ENCODE measurements at places on chromosomes 13 and 19. TPM values are rescaled to one million over a fixed set of nuclear protein-coding genes. Genes with fewer than 3 reads are reported as not detected.

Gene C19orf73
- 1.4 TPM for total RNA-seq

- no peak for DNase-seq
These were observed 37.9 kb upstream of the UBL3 start for GRCh38 chr13:29888306-29888705.

DNA sequence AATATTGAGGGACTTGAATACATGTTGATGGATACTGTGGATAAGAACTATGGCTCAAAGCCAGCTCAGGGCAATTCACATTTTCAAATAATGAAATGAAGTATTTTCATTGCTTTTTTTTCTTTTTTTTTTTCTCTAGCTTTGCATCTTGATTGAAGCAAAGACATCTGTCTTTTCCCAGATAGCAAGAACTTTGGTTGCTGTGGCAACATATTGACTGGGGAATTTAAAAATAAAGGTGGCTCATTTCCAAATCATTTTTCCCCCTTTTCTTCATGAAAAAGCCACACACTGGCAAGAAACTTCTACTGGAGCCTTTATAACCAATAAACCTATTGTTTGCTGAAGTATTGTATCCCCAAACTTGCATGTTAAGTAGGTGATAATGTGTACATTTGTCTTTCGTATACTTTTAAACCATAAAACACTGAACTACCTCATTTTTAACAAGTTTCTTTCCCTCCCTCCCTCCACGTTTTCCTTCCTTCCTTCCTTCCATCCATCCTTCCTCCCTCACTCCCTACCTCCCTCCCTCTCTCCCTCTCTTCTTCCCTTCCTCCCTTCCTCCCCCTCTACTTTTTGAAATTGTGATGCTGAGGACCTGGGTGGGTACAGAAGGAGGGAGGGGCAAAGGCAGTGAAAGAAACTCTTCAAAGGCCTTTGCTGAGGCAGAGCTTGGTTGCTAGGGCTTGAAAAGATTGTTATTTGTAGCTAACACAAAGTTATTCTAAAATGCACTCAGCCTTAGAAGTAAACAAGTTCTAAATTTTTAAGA lies 343.5 kb upstream of the SPRY2 start:
- DNase-seq = no peak

DNA sequence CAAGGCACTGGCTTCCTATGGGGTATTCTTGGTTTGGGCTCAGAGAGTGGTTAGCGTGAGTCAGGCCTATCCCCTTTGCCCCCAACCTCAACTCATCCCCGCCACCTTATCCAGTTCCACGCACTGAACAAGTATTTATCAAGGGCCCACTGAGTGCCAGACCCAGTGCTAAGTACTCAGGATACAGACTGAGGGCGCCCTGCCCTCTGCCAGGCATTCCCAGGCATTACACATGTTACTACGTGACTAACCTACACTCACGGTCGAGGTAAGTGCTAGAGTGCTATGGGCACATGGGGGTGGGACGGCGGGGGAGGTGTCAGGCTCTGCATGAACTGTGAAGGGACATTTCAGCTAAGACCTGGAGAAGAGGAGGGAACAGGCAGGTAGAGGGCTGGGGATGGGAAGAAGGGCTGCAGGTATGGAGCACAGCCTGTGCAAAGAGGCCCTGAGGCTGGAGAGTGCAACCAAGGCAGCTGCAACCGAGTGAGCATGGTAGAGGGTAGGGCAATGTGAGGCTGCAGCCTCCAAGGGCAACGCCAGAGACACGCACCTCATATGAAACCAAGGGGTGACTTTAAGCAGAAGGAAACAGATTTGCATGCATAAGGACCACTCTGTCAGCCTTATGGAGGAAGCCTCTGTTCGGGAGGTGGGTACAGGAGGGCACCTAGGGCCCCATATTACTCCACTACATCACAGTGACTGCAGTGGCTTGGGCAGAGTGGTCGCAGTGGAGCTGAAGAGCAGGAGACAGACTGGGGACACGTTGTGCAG lies 22.5 kb downstream of the DHRS12 start:
- no peak for DNase-seq

- DNase-seq = no peak
These were observed 403.2 kb downstream of the EFNB2 start for GRCh38 chr13:106132216-106132615.

GRCh38 chr19:28914173-28914572 lies 298.8 kb downstream of the UQCRFS1 start:
- no peak for DNase-seq

Gene AP1M1
- 25.4 TPM for total RNA-seq

Gene TPRX2
- total RNA-seq = not detected

DNA sequence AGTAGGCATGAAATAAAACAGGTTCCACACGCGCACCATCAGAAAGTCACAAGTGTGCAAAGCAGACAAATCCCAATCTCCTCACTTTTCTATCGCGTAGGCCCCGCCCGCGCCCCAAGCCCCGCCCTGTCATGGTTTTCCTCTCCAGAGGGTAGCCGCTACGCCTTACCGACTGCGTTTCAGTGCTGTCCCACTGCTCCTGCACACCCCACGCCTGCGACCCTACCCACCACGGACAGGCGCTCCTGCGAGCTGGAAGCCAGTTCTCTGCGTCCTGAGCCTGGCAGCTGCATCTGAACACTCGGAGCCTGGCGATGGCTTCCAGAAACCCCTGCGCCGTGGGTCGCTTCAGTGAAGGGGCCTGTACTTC lies 379 bp upstream of the ZNF470 start:
- peak; percentile 60 for DNase-seq

DNA sequence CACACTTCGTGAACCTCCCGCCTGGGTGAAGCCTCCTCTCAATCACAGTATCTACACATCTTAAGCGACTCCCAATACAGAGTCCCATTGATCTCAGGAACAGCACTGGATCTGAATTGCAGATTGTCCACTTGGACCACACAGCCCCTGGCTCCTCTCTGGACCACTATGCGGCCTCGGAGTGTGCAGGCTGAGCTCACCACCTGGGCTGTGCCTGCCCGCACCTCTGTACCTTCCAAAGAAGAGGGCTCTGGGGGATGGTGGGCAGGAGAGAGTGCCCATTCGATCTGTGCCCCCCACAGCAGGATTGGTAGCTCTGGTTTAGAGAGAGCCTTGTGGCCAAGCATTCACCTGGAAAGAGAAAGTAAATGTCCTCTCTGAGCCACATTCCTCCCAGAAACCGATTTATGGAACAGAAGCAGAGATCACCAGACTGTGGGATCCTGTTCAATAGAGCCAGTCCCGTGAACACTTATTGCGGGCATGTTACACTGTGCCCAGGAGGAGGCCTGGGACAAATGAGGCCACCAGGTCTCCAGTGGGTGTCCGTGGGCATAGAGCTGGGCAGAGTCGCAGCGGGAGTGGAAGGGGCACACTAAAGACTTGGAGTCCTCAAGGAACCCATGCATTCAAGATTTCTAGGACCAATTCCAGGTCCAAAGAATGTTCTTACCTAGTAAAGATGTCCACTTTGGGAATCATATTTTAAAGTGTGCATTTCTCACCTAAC lies 141.6 kb upstream of the SOX1 start:
- no peak for DNase-seq

Gene FCAR
- 2.4 TPM for total RNA-seq

GRCh38 chr19:11377237-11377636 lies 2.8 kb downstream of the SWSAP1 start:
- DNase-seq = no peak

DNA sequence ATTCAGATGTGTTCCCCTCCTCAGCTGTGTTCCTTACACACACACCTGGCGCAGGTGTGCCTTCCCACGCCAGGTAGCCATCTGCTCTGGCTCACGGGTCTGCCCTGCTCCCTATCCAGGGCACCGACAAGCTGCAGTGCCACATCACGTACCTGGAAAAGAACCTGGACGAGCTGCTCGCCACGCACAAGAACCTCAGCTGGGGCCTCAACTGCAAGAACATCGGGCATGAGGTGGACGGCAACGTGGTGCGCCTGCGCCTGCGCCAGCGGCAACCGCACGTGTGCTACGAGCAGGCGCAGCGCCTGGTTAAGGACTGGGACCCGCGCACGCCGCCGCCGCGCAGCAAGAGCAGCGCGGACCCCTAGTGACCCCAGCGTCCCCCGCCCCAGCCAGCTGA lies 26.5 kb upstream of the CASP14 start:
- DNase-seq = no peak

GRCh38 chr19:3690551-3691371 lies 9.5 kb downstream of the PIP5K1C start:
- DNase-seq = no peak

Gene CHERP
- total RNA-seq = 8.5 TPM

Gene RASGRP4
- total RNA-seq = 1.9 TPM

DNA sequence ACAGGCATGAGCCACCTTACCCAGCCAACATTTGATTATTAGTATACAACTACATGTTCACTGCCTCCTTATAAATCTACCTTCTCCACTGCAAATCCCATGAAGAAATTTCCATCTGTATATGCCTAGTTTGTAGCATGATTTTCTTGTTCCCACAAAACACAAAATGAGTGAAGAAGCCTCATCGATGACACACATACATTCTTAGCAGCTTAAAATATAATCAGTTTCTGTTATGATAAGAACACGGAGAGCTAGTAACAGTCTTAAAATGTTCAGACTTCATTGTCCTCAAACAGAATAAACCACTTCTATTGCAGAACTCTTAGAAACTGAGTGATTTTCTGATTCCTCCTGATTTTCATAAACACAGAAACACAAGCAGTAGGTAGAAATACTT lies 740.5 kb downstream of the PCDH9 start:
- DNase-seq = no peak

Gene ZNF560
- total RNA-seq = not detected

Gene IZUMO2
- not detected for total RNA-seq

Gene METTL21C
- 0.09 TPM for total RNA-seq

Gene DIS3
- 14.3 TPM for total RNA-seq

DNA sequence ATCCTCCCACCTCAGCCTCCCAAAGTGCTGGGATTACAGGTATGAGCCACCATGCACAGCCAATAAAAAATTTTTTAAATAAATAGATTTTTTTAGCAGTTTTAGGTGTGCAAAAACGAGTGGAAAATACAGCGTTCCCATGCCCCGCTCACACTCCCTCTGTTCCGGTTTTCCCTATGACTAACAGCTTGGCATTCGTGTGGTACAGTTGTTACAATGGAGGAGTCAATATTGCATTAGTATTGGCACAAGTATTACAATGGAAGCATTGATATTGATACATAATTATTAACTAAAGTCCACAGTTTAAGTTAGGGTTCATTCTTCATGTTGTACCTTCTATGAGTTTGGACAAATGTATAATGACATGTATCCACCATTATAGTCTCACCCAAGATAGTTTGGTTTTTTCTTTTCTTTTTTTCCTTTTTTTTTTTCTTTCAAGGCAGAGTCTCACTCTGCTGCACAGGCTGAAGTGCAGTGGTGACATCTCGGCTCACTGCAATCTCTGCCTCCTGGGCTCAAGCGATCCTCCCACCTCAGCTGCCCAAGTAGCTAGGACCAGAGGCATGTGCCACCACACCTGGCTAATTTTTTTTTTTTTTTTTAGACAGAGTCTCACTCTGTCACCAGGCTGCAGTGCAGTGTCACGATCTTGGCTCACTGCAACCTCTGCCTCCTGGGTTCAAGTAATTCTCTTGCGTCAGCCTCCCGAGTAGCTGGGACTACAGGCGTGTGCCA lies 15.4 kb upstream of the RAB20 start:
- DNase-seq = no peak

Gene TMEM38A
- total RNA-seq = 3.1 TPM

Gene SULT2B1
- total RNA-seq = not detected

DNA sequence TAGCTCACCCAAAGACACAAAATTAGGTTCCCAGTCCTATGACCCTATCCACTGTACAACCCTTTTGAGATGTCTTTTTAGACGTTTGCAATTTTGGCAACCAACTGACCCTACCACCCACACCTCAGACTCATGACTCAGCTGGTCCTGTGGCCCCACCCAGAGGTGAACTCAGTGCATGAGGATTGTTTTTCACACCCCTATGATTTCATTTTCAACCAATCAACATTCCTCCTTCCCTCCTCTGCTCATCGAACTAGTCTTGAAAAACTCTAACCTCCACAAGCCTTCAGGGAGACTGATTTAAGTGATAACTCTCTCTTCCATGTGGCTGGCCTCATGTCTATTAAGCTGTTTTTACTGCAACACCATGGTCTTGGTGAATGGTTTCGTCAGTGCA lies 350.7 kb downstream of the UQCRFS1 start:
- DNase-seq = no peak

DNA sequence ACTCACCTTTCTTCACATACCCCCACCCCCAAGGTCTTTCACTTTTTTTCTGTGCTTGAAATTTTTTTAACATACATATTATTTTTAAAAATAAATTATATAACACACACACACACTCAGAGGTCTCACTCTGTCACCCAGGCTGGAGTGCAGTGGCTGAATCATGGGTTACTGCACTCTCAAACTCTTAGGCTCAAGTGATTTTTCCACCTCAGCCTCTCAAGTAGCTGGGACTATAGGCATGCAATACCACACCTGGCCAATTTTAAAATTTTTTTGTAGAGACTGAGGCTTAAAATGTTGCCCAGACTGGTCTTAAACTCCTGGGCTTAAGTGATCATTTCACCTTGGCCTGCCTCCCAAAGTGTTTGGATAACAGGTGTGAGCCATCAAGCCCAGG lies 32.9 kb upstream of the ZNF429 start:
- no peak for DNase-seq

DNA sequence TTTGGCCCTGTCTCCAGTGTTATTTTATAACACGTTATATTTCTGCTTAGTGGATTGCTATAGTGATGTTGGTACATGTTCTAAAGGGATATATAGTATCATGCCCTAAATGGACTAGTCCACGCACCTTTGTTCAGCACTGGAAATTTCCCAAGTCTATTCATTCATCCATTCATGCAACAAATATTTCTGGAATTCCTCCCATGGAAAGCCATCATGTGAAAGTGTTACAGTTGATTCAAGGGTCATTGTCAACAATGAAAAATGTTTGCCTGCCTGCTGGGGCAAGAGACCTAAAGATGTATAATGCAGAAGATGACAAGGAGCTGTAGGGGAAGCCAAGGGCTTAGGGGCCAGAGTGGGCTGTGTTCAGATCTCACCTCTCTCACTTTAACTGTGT lies 10.8 kb upstream of the HSPH1 start:
- DNase-seq = no peak

DNA sequence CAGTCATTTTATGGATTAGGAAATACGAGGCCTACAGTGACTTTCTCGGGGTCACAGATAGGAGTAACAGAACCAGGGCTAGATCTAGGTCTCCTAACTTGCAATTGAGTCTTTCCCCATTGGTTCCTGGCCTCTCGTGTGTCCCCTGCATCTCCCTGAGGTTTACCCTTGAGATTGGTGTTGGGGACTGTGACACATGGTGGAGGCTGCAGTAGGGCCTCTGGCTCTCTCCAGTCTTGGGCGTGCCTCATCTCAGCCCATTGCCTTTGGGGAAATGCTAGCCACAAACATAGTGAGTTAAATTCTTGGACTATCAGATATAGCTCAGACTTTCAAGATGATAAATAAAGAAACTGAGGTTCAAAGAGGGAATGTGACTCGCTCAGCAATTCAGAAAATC lies 212.1 kb downstream of the KCNRG start:
- DNase-seq = no peak
